ENCODE measurements at places on chromosomes 6 and 20. TPM values are rescaled to one million over a fixed set of nuclear protein-coding genes. Genes with fewer than 3 reads are reported as not detected.

The HCRTR2 gene
- total RNA-seq, result not detected

The HLA-DRB1 gene
- 0.17 TPM for total RNA-seq

The GGT7 gene
- 4.1 TPM for total RNA-seq

The IGF2R gene
- total RNA-seq, result 58.9 TPM

GRCh38 chr20:57995381-57995977, 233.0 kb downstream of the ANKRD60 start:
- no peak for DNase-seq

- DNase-seq, result peak; percentile 50
Measured at GRCh38 chr6:692356-692851, 535 bp downstream of the EXOC2 start.

DNA sequence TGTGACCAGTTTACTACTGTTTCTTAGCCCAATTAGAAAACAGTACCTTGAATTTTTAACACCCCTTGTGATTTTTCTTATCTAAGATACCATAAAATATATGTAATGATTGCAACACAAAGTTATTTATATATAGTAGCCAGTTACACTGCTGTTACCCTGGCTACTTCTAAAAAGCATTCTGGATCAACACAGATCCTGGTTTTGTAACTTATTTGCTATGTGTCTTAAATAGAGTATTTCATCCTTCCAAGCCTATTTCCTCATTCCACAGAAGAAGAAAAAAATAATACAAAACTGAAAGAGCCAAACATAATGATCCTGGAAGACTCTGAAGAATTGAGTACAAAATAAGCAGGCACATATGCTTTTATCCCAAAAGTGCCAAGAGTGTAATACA, 19.0 kb upstream of the GSTA4 start:
- no peak for DNase-seq

- DNase-seq, result no peak
Measured at GRCh38 chr6:163327921-163328320, 86.6 kb upstream of the QKI start.

The DEFB125 gene
- not detected for total RNA-seq

DNA sequence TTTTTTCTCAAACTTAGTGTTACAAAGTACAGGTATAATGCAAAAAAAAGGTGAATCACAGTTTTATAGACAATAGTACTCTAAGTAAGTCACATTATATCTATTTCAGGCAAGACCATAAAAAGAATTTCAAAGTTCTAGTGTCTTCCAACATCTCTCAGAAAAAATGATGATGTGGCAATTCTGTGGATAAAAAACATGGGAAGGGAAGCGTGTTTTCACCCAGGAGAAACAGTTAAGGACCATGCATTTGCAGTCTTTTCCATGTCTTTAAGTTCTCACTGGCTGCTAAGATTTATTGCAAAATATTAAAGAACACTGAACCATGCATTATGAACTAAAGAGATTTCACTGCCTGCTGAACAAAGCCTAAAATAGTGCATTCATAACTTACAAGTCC, 1.8 kb downstream of the SSR1 start:
- no peak for DNase-seq

DNA sequence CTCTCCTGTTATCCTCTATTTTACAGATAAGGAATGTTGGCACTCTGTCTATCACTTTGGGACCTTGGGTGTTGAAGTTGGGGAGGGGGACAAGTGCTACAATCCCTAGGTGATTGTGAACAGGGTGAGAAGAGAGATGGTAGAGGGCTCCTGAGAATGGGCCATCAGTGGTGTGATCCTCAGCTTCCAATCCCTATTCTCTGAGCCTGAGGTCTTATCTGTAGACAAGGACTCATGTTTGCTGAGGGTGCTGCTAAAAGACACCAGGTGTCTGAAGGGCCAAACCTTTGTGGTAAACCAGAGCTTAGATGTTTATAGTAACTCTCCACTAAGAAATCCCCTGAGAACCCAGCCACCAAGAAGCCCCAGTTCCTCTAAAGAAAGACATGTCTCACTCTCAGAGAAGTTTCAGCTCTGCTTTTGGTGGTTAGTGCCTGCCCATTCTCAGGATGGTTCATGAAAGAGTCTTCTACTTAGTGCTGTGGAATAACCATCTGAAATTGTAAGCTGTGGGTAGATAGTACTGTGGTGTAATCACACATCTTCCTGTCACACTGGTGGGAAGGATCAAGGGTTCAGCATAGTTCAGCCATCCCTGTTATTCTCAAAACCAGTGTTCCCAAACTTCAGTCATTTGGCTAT, 58.2 kb upstream of the IL20RA start:
- no peak for DNase-seq

GRCh38 chr6:155187994-155188706, 75.7 kb upstream of the CLDN20 start:
- DNase-seq, result no peak
